Foreskin fibroblast (primary cell): ENCODE measurements at places on chromosomes 1 and 21.
A peak's percentile ranks its signal among the peaks of the same experiment; 100 is the strongest.

- no peak for DNase-seq
Measured at GRCh38 chr1:51729824-51730301, 113.0 kb downstream of the OSBPL9 start.

DNA sequence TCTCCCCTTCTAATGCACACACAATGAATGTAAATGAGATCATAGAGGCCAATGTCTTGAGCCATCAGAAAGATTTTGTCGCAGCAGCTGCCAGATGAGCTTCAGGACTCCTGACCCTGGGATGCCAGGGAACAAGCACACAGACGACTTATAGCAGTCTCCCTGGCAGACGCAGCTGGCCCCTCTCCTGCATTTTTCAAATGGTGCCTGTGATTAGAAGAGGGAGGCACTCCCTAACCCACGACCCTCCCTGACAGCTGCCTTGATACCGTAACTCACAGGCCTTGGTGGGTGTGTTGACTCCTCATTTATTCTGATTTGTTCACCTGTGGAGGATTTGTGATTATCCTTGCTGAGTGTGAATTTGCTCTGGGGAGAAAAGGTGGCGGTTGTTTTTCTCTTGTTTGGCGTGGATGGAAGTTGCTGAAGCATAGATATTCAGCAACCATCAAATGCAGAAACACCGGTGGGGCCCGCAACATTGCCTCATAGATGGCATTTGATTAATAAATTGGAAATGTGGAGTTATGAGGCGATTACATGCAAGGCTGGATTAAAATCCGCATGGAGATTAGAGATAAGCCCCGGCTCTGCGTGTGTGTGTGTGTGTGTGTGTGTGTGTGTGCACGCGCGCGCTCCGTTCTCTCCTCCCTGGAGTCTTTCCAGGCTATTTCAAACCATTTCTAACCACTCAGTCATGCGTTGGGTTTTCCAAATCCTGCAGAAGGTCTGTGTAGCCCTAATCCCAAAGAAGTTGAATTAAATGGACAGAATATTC is 2.1 kb upstream of the RD3 start:
- no peak for DNase-seq

GRCh38 chr1:180566026-180566425 is 7.3 kb downstream of the OVAAL start:
- no peak for DNase-seq

DNA sequence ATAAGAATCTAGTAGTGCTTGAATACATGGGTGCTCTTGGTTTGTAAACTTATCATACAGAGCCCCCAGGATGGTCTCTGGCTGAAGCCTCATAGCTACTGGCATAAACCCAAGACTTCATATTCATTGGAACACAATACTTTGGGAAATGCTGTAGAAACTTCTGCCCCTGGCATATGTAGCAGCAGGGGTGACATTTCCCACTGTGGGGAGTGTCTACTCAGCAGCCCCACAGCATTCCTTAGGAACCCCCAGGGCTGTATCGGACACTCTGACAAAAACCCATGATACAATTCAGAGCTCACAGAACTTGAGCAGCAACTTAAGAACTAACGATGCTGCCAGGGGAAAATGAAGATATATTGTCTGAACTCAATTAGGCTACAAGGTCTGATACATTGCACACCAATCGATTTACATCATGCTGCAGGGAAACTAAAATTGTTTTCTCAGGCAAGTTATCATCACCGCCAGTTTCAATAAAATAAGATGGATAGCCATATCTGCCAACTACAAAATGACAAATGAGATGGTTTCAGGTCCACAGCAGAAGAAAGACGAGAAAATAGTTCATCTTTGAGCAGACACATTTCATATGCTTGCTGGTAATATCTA is 181.1 kb upstream of the GREM2 start:
- no peak for DNase-seq

DNA sequence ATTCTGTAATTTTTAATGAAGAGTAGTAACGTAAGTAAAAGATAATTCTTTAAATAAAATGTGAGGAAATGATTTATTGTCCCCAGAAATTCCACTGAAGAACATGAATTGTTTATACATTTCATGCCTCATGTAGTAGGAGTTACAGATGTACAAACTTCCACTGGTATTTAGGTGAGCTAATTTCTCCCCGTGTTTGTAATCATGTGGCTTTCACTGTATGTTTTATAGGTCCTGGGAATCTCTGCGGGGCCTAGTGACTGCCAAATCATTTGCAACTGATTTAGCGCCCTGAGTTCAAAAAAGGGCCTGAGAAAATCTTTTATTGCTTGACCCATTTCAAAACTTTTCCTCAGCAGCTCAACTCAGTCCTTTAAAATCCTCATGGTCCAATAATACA is 30.5 kb upstream of the FASLG start:
- no peak for DNase-seq

- DNase-seq, result no peak
Measured at GRCh38 chr1:92459871-92460320, 26.8 kb downstream of the GFI1 start.

- no peak for DNase-seq
Measured at GRCh38 chr1:157178490-157178889, 40.3 kb upstream of the ETV3 start.

- no peak for DNase-seq
Measured at GRCh38 chr1:79325126-79325525, 318.6 kb upstream of the ADGRL4 start.

- DNase-seq, result peak; percentile 18
Measured at GRCh38 chr1:201214461-201214860, 23.8 kb downstream of the IGFN1 start.

GRCh38 chr1:3121401-3122210 is 52.6 kb downstream of the PRDM16 start:
- DNase-seq, result no peak

- no peak for DNase-seq
Measured at GRCh38 chr1:230317823-230318819, 108.0 kb downstream of the PGBD5 start.

- DNase-seq, result no peak
Measured at GRCh38 chr1:188129856-188130838, 1301.4 kb downstream of the PLA2G4A start.

DNA sequence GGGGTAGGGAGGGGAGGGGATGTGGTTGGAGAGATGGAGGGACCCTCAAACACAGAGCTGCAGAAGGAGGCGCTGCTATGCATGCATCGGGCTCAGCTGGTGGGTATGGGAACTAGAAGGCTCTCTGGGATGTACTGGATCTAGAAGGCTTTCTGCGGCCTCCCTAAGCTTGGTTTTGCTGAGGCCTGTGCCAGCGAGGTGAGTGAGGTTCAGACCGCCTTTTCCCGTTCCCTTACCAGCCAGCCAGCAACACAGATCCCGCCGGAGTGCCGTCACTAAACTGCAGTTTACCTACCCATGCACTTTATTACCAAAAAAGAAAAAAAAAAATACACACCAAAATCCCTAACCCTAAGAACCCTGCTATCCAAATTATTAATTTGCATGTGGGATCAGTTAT is 180.2 kb downstream of the PRDM16 start:
- no peak for DNase-seq

GRCh38 chr1:24896596-24897262 is 33.3 kb downstream of the RUNX3 start:
- no peak for DNase-seq

DNA sequence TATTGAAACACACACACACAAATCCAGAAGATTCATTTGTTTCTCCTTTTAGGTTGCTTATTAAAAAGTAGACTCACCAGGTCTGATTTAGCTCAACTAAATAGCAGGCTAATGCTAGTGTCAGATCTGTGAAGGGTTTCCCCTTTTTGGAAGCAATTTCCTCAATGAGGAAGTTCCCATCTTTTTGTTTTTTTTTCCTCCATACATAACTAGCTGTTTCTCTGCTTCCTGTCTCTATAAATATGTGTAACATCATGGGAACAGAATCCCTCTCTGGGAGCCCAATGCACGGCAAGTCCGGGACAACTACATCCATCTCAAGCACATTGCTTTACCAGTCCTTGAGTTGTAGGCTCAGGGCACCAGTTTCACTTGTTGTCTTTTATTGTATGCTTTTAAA is 1421.1 kb downstream of the PLA2G4A start:
- no peak for DNase-seq

GRCh38 chr1:229951856-229952534 is 115.0 kb upstream of the GALNT2 start:
- no peak for DNase-seq

DNA sequence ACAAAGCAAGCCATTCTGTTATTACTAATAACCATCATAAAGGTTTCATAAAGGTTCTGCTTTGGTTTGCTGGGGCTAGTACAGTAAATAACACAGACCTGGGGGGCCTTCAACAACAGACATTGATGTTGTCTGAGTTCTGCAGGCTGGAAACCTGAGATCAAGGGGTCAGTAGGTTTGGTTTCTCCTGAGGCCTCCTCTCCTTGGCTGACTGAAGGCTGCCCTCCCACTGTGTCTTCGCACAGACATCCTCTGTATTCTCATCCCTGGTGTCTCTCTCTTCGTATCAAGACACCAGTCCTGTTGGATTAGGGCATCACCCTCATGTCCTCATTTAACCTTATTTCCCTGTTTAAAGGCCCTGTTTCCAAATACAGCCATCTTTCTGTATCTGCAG is 37.3 kb downstream of the HUNK start:
- DNase-seq, result no peak

DNA sequence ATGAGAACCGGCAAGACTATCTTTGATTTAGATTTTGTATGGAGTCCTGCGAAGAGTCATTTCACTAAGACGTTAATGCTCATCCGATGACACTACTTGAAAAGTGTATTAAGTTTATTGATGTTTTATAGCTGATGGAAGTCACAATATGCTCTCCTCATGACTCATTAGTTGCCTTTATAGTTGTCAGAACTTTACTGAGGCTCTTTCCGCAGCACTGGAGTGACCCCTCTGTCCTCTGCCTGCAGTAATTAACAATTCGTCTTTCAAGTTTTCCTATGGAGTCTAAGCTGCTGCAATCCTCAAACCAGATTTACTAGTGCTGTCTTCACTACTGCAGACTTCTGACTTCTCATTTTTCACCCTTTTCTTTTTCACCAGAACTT is 853 bp downstream of the USP16 start:
- no peak for DNase-seq

DNA sequence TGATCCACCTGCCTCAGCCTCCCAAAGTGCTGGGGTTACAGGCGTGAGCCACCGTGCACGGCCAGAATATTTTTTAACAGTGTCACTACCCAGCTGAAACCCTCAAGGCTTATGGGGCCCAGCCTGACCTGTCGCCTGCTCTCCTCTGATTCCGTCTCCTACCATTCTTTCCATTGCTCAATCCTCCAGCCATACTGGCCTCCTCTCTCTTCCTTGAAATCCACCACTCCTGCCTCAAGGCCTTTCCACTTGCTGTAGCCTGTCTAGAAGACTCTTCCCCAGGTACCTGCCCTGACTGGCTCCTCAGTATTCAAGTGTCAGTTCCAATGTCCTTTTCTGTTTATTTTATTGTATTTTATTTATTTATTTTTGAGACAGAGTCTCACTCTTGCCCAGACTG is 53.9 kb downstream of the YARS1 start:
- no peak for DNase-seq

GRCh38 chr1:112513112-112513870 is 4.5 kb downstream of the WNT2B start:
- peak; percentile 71 for DNase-seq

DNA sequence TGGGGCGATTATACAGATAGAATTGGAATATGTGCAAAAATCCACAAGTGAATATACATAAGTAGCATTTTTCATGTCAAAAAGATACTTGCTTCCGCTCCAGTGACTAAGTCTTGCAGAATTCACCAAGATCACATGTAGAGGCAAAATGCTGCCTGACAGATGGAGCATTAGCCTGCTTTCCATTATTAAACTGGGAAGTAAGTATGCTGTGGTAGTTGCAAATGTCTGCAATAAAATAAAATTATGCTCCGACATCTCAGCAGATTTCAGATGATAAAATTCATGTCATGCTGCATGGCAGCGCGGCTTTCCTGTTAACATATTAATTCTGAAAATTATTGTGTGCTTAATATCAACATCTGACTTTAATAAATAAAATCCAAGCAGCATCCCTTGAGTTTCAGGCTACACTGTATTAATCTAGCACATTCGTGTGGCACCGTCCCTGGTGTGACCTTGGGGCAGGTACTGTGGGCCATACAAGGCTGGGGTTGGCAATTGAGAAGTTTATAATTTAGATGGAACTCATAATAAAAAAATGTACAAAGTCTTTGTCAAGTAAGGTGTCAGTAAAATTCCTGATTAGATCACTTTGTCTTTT is 366.4 kb upstream of the ZP4 start:
- no peak for DNase-seq

DNA sequence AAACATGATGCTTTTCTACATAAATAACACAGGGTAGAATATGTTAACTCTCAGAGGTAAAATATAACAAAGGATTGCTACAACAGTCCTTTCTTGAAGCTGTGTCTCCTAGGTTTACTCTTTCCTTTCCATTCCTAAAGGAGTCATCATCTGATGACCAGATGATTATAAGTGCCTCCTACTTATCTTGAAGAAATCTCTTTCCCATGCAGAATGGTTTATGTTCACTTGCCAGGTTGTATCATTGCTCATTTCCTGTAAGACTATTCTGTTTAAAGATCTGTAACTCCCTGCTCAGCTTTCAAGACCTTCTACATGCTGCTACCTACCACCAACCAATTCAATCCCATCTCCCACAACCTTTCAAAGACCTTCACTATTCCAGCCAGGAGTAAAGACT is 51.5 kb upstream of the PTCH2 start:
- peak; percentile 65 for DNase-seq

DNA sequence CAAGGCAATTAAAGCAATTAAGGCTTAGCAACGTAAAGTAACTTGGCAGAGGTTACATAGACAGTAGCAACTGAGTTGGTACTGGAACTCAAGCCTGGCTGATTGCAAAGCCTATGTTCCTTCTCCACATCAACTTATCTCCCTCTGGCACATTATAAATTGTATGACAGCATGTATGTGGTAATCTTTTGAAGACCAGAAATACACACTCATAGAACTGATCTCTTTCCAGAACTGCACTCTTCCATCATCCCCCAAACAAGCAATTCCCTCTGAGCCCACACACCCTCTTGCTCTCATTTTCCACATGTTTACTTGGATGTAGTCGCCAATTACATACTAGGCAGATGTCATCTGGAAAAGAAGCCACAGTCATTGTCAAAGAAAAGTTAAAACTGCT is 502.2 kb downstream of the PLPP3 start:
- peak; percentile 56 for DNase-seq

DNA sequence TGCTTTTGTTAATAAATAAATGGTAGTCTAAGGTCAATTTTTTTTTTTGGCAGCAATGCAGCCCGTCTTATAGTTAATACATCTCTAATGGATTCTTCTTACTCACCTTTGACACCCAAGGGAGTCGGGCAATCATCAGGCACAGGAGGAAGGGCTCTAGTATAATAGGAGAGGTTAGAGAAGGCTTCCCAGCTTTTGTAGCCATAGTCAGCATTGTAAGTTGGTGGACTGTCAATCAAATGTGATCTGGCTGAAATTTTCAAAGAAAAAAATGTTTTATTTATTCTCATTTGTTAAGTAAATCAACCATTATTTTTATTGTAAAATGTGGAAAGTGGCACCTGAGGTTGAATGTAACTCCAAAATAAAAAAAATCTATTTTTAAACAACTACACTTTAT is 2.1 kb downstream of the PTGS2 start:
- DNase-seq, result no peak

- no peak for DNase-seq
Measured at GRCh38 chr21:37224861-37225839, 42.0 kb downstream of the VPS26C start.

DNA sequence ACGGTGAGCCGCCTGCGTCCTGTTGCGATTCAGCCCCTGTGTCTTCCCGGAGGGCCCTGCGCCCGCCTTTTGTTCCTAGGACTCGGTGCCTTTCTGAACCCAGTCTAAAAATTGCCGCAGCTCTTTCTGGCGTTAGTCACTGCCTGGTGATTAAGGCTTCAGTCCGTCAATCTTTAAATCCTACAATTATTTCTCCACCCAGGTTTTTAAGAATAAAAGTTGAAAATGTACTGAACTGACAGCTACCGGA is 16.2 kb upstream of the PDXK start:
- peak; percentile 61 for DNase-seq
